ENCODE measurements at places on chromosomes 6 and 20.

DNA sequence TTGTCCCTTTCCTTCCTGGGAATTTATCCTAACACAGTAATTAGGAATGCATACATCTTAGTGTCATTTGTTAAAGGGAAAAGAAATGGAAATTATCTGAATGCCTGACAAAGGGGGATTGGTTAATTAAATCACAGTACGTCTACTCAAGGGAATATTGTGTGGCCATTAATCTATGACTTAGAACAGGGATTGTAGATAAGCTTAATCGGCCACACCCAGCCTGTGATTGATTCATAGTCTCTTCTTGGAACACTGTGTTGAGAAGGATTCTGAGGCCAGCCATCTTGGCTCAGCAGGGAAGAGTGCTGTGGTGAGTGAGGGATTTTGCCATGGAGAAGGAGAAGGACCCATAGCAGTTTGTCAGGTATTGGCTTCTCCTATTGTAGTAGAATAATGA is 50.5 kb downstream of the CTNNBL1 start:
- no peak for DNase-seq

- DNase-seq, result no peak
These were observed 6.7 kb downstream of the TEAD3 start for GRCh38 chr6:35489995-35490791.

- DNase-seq, result no peak
These were observed 24.7 kb downstream of the PACSIN1 start for GRCh38 chr6:34490390-34491090.

GRCh38 chr20:5171790-5172164 is 45.0 kb downstream of the CDS2 start:
- no peak for DNase-seq

DNA sequence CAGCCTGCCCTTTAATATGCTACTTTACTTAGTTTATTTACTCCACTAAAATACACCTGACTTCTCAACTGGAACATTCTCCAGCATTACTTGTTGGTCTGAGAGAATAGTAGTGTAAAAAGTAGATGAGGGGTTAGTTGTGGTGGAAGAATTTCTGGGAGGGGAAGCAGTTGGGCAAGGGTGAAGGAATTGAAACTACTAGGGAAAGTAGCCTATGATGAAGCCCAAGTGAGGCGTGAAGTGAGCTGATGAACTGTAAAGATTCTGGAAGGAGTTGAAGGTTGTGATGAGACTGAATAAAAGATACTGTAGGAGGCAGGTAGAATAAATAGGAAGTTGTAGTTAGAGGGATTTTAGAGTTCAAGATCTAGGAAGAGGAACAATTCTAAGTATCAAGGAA is 72.5 kb downstream of the ITCH start:
- no peak for DNase-seq

- DNase-seq, result no peak
These were observed 24.6 kb upstream of the TNFRSF21 start for GRCh38 chr6:47334334-47334733.

GRCh38 chr6:127342296-127342945 is 988 bp downstream of the ECHDC1 start:
- DNase-seq, result no peak

GRCh38 chr20:64027981-64028685 is 7.8 kb upstream of the C20orf204 start:
- no peak for DNase-seq

- DNase-seq, result no peak
These were observed 94.7 kb upstream of the PLCB4 start for GRCh38 chr20:8974009-8974708.

DNA sequence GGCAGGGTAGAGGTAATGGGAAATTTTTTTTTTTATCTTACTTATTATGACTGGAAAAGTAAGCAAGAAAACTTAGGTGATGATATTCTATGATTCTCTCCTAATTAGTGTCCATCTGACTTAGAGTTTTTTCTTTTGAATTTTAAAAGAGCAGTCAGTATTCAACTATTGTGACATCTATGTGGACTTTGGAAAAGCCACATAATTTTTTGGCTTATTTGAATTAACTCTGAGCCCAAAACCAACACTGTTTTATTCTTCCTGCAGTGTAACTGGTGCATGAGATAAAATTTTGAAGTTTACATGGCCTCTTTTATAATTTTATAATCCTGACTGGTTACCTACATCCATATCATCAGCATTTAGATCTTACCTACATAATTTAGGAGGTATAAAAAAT is 619.7 kb downstream of the EPM2A start:
- no peak for DNase-seq

- no peak for DNase-seq
These were observed 646.7 kb upstream of the DEFB115 start for GRCh38 chr20:30610751-30611150.

GRCh38 chr6:111871725-111872400 is 1.4 kb downstream of the FYN start:
- no peak for DNase-seq

GRCh38 chr20:57500962-57501361 is 24.0 kb downstream of the CTCFL start:
- no peak for DNase-seq

DNA sequence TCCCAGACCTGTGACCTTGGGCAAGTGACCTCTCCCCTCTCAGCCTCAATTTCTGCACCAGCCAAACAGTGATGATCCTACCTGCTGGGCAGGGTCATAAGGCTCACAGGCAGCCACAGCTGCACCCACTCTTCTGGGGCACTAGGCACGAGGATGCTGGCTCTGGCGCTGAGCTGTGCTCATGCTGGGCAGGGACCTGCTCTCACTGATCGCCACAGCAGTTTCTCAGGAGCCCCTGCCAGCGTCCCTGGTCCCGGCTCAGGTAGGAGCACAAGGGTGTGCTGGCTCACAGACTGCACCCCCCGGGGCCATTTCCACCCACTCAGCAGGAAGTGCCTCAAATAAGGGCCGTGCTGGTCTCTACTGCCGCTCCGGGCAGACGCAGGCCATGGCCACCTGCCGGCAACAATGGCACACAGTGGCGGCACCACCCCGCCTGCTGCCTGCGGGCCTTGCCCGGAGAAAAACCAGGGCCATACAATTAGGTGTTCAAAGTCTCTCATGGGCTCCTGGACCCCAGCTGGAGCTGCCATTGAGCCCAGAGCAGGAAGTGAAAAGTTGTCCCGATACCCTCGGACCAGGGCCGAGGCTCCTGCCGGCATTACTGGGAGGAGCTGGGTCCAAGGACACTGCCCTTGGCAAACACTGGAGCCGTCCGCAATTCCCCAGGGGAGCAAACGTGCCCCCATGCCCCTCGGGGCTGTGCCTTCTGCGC is 4.6 kb upstream of the CABLES2 start:
- DNase-seq, result no peak

DNA sequence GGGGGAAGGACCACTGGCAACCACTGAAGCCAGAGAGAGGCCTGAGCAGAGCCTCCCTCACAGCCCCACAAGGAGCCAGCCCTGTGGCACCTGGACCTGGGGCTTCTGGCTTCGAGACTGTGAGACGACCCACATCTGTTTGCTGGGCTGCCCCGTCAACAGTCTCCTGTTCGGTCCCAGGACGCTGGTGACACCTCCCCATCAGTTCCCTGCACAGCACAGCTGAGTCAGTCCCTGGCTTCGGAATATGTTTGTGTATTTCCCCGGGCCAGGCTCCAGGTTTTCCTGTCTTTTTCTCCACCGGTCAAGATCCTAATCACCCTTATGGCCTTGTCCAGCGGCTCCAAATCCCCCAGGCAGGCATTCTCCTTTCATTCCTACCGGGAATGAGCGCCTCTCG is 46.4 kb upstream of the SMOC2 start:
- DNase-seq, result no peak

DNA sequence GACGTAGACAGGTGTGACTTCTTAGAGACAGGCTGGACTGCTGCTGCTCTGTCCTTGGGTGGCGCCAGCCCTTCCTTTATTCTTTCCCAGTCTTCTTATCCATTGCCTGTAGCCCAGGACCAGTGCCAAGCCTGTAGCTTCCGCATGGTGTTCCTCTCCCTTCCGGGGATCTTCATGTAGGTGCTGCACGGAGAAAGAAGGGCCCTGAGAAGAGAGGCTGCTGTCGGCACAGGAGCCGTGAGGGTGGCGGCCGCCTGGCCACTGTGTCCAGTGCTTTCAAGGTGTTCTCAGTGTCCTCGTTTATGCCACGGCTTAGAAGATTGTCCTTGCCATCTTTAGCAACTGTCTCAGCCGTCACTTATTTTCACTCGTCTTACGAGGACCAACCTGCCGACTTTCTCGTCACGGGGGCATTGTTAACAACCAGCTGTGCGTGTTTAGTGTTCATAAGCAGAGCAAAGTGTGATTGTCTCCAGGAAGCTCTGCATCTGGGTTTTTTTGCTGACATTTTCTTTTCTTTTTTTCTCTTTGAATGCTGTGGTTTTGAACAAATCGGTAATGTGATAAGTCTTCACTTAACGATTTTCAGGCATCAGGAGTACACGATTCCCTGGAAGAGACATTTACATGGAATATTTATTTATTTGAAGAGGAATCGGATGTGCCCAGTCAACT is 61.2 kb downstream of the PPP1R14C start:
- DNase-seq, result no peak

GRCh38 chr6:137365707-137366437 is 128.3 kb downstream of the OLIG3 start:
- no peak for DNase-seq

DNA sequence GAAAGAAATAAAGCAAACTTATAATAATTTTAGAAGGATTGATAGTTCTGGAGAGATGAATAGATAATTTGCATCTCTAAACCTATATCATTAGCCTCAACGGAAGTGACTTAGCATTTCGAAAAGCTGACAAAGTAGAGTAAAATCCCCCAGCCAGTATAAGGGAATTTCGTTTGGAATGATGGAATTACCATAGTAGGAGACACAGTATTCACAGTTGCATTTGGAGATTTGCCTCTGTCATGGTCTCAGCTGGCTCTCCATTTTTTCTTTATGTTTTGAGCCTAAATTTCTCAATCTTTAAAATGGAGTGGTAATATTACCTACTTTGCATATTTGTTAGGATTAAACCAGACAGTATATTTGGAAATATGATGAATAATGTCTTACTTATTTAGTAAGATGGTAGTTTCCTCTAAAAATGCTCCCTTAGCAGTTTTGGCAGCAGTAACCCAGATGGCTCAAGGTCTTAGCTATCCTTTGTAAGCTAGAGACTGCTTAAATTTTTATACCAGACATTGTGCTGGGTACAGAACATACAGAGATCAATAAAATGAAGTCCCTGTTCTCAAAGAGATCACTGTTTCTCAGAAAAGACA is 58.2 kb downstream of the SMAP1 start:
- DNase-seq, result no peak

DNA sequence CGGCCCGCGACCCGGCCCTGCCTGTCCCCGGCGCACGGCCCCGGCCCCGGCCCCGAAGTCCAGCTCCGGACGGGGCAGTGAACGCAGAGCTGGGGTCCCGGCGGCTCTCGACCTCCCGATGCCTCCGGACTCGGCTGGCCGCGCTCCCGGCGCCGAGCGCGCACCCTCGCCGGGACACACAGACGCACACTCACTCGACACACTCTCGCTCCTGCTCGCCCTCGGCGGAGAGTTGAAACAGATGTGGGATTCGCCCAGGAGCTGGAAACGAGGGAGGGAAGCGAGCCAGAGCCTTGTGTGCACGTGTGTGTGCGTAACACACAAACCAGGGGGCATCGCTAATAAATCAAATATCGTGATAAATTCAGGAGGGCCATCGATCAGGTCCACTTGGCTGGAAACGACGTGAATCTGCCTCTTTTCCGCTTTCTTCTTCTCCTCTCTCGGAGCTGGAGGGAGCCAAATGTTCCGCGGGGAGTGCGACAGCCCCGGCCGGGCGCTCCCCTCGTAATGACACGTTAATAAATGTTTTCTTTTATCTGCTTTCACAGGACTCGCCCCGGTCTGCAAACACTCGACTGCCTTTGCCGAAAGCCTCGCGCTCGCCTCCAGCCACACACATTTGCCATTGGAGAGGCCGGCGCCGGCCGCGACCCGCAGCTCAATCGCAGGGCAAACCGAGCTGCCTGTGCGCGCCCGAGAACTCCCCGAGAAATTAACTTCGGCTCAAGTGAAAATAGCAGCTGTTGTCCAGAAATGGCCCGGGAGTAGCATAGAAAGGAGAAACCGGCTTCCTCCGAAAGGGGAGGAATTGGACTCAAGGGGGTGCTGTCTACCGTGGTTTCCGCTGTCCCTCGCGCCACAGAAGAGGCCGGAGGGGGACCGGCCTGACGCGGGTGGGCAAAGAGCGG is 828 bp upstream of the SULF2 start:
- no peak for DNase-seq

DNA sequence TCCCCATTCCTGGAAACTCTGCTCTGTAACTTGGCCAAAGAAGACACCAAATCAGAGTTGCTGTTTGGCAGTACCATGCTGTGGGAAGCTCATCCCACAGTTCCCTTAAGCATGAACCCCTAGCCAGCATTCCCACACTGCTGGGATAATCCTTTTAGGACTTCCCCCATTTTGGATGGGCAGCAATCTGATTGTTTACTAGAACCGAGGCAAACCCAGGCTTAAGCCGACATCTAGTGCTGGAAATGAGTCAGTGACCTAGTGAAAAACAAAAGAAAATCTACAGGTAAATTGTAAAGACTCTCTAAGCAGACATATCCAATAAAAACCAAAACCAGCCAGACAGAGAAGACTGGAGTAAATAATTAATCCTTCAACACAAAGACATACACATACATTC is 5.2 kb downstream of the DNAH8 start:
- DNase-seq, result no peak

DNA sequence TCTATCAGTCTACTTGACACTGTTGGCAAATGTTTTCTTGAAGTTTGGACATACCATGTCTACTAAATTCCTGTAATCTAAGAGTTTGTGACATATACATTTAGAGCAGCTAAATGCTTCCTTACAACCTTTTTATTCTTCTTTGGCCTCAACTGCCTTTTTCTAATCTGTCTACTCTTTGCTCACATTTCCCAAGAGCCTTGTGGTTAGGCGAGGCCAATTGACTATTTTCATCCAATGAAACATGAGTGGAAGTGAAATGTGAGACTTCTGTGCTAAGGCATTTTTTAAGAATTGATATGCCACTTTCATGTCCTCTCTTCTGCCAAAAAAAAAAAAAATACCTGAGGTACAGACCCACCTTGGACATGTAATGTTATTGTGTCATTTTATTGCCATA is 158.2 kb upstream of the MCHR2 start:
- no peak for DNase-seq

- DNase-seq, result no peak
These were observed 4.9 kb downstream of the PREX1 start for GRCh38 chr20:48822879-48823385.

- DNase-seq, result no peak
These were observed 107.0 kb downstream of the POPDC3 start for GRCh38 chr6:105072798-105073199.

DNA sequence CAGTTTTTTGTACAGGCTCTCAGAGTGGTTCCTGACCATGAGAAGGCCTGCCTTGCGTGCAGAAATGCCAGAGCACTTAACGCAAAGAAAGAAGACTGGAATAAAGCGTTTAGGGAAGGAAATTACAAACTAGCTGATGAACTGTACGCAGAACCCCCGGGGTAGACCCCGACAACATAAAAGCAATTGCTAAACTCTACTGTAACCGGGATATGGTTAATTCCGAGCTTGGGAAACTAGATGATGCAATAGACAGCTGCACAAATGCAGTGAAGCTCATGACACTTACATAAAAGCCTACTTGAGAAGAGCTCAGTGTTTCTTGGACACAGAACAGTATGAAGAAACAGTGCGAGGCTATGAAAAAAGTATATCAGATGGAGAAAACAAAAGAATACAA is 35.7 kb downstream of the CITED2 start:
- DNase-seq, result no peak

Measured in cortex of kidney (tissue), 1 donor.